ENCODE measurements at places on chromosomes 11 and 22.

- DNase-seq, result no peak
These were observed 74.0 kb upstream of the THY1 start for GRCh38 chr11:119496997-119497396.

- DNase-seq, result no peak
These were observed 117.3 kb downstream of the PARVA start for GRCh38 chr11:12494699-12495098.

DNA sequence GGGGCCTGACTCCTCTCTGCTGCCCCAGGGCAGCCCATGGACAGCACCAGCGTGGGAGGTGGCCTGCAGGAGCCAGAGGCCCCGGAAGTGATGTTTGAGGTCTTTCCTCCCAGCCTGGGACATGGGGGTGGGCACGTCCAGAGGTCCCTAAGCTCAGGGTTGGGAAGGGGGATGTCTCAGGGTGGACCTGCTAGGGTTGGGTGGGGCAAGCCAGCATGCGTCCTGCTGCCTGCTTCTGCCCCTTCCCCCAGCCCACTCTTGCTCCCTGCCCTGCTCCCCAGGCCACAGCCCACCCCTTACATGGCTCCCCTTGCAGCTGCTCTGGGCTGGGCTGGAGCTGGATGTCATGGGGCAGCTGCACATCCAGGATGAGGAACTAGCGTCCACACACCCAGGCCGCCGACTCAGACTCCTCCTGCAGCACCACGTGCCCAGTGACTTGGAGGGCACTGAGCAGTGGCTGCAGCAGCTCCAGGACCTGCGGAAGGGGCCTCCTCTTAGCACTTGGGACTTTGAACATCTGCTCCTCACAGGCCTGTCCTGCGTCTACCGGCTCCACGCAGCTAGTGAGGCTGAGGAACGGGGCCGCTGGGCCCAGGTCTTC lies 1.3 kb downstream of the FAM180B start:
- DNase-seq, result no peak

- DNase-seq, result peak; percentile 88
These were observed at the start of gene SLC25A22 for GRCh38 chr11:798093-798713. TSS of gene SLC25A22 (minus strand) at chr11:798281. CDS start at chr11:795006, 3,275 bp downstream.

- DNase-seq, result no peak
These were observed 51.1 kb upstream of the CFAP300 start for GRCh38 chr11:101996111-101996510.

DNA sequence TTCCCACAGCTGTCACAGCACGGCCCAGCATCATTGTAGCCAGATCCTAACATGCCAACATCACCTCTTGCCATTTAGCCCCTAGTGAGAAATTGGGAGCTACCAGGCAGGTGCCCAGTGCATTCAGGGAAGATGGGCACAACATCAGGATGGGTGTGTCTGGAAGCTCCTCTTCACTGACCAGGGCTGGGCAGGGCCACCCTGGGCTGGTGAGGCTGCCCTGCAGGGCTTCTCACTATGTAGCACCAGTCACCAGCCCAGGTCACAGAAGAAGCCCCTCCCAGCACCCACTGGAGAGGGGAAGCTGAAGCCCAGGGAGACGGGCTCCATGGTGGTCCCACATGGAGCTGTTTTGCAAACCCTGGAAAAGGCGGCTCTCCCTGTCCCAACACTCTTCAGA lies 13.9 kb downstream of the ZNF74 start:
- no peak for DNase-seq

GRCh38 chr11:60502221-60502775 lies 9.7 kb downstream of the MS4A12 start:
- DNase-seq, result no peak

GRCh38 chr22:19275919-19276600 lies 15.5 kb downstream of the CLTCL1 start:
- DNase-seq, result no peak

GRCh38 chr11:67179892-67180490 lies 60.9 kb downstream of the KDM2A start:
- no peak for DNase-seq

GRCh38 chr11:11582011-11582701 lies 39.6 kb downstream of the GALNT18 start:
- no peak for DNase-seq

All from activated CD4-positive, alpha-beta T cell treated with anti-CD3 and anti-CD28 coated beads, Interleukin-2, amount 50 U/mL, for 48 hours (primary cell).